ENCODE measurements at places on chromosomes 5 and 9.

DNA sequence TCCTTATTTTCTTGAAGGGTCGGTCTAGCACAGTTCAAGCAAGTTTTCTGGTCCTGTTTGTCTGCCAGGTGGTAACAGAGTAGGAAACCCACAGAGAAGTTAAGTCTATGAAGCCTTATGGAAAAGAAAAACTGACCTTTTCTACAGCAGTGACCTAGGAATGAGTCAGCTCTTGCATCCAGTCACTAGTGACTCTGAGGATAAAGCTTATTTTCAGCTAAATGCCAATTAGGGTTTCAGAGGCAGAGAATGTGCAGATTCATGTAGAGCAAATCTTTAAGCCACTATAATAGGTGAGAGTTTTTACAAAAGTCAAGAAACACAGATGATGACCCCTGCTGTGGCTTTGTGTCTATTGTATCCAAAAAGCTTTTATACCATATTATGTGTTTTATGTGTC, 100.7 kb downstream of the CWC27 start:
- peak; percentile 43 for DNase-seq

DNA sequence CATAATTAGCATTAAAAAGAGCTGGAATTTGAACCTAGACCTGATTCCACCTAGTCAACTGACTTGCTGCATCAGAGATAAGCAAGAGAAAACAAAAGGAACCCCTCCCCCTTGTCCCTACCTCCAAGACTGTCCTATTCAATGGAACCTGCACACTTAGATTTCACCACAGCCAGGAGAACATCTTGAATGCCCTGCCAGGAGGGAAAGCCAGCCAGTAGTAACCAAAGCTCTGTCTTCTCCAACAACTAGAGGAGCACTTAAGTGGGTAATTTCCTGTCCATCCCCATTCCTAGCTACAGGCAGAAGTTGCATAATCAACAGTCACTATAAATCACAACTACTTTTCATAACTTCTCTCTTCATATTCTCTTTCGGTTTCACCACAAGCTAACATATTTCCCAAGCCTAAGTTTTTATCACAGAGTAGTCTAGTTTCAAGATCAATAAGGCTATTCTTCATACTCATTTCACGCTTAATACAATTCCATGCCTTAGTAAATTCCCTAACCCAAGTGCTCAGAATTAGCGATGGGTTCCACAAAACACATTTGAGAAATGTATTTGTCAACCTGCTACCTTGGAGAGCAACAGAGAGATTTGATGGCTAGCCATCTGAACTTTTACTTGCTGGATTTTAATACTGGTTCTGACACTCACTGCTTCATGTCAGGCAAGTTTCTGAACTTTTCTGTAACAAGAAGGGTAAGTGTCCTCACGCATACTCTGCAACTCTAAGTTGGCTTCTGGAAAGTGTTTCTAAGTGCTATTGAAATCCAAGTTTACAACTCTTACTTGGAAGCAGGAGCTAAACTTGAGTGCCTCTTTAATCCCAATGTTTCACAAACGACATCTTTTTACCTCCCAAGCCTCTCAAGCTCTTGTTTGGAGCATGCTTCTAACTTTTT, 2.0 kb downstream of the DENND1A start:
- DNase-seq: peak; percentile 52

- DNase-seq: no peak
These were observed 39.8 kb downstream of the ADRA1B start for GRCh38 chr5:159956074-159956473.

DNA sequence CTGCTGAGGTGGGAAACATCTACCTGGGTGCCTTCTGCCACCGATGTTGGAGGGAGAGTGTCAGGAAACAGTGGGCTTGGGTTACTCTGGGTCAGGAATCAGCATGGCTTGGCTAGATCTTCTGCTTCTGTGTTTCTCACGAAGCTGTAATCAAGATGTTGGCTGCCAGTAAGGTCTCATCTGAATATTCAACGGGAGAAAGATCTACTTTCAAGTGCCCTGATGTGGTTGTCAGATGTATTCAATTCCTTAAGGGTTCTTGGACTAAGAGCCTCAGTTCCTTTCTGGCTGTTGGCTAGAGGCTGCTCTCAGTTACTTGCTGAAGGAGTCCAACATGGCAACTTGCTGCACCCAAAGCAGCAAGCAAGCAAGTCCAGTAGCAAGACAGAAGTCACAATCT, 41.9 kb upstream of the STOM start:
- DNase-seq: no peak

DNA sequence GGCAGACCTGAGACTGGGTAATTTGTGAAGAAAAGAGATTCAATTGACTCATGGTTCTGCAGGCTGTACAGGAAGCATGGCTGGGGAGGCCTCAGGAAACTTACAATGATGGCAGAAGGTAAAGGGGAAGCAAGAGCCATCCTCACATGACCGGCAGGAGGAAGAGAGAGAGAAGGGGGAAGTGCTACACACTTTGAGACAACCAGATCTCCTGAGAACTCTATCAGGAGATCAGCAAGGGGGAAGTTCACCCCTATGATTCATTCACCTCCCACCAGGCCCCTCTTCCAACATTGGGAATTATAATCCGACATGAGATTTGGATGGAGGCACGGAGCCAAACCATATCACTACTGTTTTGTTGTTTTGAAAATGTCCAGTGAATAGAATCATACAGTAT, 110.2 kb downstream of the DAPK1 start:
- no peak for DNase-seq

DNA sequence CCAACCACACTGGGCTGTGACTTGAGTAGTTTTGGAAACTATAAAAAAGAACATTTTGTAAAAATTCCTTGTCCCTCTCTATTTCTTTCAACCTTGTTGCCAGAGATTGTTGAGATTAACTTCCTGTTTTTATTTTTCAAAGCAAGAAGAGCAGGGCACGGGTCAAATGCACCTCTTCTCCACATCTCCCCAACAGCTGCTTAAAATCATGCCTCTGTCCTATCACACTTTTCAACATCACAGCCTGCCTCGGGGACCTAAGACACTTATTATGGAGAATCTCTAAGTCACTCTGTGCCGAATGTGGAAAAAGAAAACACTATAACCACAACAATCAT, 280.3 kb upstream of the TNC start:
- DNase-seq: no peak

DNA sequence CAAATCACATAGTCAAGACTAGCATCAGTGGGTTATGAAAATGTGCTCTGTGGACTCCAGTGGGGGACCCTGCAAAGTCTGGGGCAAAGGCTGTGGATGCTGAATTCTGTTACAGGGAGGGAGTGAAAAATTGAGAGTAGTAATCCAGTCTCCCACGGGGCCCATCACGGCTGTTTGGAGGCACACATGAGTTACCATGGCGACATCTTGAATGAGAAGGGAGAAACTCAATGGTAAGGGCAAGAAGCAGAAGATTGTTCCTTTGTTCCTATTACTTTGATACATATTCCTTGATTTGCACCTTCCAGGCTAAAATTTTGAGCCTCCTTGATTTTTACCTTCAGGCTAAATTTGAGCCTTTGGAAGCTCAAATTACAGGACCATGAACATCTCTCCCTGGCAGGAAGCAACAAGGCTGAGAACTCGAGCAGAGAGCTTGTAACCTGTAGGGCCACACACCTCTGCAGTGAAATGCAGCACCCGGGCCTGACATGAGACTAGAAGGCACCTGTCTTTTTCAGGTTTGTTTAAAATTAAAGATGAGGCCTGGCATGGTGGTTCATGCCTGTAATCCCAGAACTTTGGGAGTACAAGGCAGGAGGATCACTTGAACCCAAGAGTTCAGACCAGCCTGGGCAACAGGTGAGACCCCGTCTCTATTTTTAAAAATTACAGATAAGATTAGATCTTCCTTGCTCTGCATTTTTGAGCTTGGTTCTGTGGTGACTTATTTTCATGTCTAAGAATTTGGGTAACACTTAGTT, 31.0 kb upstream of the ZFR start:
- no peak for DNase-seq
